ENCODE measurements at places on chromosomes 12 and 14.

GRCh38 chr12:98578821-98579220 lies 14.7 kb upstream of the SLC25A3 start:
- no peak for DNase-seq

GRCh38 chr12:52225752-52226151 lies 7.3 kb upstream of the KRT7 start:
- no peak for DNase-seq

DNA sequence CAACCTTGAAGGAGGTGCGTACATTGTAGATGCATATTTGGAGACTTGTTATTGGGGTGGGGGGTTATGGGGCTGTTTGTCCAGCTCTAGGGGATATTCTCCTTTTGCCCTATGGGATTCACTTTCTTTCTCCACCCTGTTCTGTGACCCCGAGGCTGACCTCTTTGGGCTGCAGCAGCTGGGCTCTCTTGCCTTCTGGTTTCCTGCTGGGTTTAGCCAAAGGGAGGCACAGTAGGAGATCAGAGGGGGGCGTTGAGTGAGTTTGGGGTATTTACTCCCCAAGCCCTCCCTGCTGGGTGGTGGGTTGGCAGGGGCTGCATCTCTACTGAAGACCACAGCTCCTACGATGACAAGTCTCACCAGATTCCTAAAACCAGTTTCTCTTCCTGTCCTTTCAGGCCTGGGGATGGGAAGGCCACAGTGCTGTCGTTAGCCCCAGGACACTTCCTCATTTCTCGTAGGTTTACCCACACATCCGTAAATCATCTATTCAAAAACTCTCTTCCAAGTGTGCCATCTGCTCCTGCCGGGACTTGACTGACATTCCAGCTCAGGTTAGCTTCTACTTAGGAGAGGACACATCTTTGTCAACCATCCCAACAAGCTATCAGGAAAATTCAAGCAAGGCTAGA lies 127.1 kb downstream of the TMEM30B start:
- DNase-seq = no peak

GRCh38 chr14:68492381-68493151 lies 300.3 kb downstream of the ZFP36L1 start:
- DNase-seq = no peak

GRCh38 chr14:99124482-99125105 lies 147.4 kb downstream of the BCL11B start:
- DNase-seq = no peak

DNA sequence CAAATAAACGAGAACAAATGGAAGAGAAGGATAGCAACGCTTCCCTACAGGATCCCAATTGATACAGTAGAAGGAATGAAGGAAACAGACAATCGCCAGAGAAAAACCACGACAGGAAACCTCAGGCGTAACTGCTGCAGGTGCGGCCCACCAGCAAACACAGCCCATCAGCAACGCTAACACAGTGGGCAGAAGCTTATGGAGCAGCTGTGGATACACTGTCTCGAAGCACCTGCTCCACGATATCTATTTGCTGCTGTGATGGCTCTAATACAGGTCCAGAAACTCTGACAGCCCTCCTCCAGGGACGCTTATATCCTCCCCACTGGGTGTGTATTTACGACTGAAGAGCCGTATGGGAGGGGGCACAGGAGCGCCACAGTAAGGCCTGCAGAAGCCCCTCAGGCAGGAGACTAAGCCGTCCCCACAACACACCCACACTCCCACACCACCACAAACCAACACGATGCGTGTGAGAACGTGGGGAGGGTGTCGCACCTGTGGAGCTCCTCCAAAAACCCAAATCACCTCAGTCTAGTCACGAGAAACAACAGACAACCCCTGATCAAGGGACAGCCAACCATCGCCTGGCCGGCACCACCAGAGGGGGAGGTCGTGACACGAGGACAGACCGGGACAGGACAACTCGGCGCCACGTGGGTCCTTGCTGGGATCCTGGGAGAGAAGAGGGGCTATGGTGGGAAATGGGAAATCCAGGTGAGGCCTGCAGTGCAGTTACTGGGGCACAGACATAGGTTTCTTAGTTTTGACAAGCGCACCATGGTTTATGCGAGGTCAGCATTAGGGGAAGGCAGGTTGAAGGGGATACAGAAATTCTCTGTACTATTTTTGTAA lies 24.0 kb downstream of the POLE start:
- no peak for DNase-seq

DNA sequence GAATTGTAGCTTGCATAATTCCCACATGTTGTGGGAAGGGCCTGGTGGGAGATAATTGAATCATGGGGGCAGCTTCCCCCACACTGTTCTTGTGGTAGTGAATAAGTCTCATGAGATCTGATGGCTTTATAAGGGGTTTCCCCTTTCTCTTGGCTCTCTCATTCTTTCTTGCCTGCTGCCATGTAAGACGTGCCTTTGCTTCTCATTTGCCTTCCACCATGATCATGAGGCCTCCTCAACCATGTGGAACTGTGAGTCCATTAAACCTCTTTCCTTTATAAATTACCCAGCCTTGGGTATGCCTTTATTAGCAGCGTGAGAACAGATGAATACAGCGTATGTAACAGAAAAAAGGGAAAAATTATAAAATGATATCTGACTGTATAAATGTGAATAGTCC lies 21.1 kb downstream of the C12orf71 start:
- no peak for DNase-seq

DNA sequence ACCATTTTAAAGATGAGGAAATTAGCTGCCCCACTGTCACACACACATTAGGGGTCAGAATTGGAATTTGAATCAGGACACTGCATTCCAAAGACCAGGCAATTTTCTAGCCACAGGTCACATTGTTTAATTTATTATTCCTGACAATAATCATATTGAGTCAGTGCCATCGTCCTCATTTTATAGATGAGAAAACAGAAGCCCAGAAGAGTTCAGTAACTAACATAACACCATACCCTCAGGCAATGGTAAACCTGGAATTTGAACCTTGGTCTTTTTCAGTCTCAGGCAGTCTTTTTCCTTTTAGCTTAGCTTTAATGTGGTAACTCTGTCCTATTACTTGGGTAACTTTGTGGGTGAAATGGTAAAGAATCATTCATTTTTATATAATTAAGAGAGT lies 330.3 kb upstream of the SYT1 start:
- no peak for DNase-seq

Measured in anterior cingulate cortex (tissue), 58 donors.